ENCODE measurements at places on chromosomes 5 and 9.

- no peak for DNase-seq
These were observed 170.8 kb downstream of the DNAH5 start for GRCh38 chr5:13773649-13774048.

GRCh38 chr5:172932313-172933017, 26.8 kb upstream of the RPL26L1 start:
- peak; percentile 70 for DNase-seq

GRCh38 chr9:130987738-130988399, 21.1 kb upstream of the LAMC3 start:
- no peak for DNase-seq

- DNase-seq = no peak
These were observed 287.1 kb downstream of the KCNN2 start for GRCh38 chr5:114648940-114649339.

DNA sequence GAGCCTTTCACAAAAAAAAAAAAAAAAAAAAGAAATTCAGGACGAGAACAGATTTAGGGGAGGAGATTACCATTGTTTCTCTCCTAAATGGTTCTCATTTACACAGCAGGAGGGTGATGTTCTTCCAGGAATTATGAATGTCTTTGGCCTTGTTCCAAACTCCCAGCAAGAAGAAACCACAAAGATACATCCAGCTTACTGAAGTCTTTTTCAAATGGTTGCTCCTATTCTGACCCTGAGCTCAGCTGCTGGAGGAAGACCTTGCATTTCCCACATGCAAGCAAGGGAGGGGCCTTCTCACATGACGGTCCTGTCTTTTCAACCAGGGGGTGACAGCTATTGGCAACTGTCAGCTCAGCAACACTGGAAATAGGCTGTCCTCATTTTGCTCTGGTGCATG, 203.0 kb upstream of the VLDLR start:
- DNase-seq = no peak
